Activated T-cell treated with anti-CD3 and anti-CD28 coated beads, Interleukin-2, amount 50 U/mL, for 24 hours (primary cell): ENCODE measurements at places on chromosomes 6 and 20.

- peak; percentile 72 for DNase-seq
Measured at GRCh38 chr6:28606424-28607391, 81.0 kb downstream of the GPX5 start.

GRCh38 chr6:36912030-36912454 lies 26.3 kb downstream of the C6orf89 start:
- DNase-seq, result peak; percentile 48

GRCh38 chr6:47195011-47195650 lies 114.6 kb downstream of the TNFRSF21 start:
- DNase-seq, result no peak

GRCh38 chr6:96467814-96468213 lies 53.8 kb upstream of the UFL1 start:
- DNase-seq, result no peak

DNA sequence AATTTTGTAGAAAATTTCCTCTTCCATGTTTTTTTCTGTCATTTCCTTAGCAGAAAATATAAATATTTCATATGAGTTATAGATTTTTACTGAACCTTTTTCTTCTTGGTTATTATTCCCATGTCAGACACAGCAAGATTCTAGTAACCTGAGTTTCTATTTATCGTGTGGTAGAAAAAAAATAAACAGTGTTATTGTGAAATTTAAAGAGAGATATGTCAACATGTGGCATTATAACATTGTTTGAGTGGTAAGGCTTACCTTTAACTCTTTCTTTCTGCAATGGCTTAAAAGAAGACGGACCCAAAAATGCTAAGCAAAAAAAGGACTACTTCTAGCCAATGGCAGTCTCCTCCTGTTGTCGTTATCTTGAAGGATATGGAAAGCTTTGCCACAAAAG lies 18.9 kb downstream of the ORC3 start:
- DNase-seq, result no peak

DNA sequence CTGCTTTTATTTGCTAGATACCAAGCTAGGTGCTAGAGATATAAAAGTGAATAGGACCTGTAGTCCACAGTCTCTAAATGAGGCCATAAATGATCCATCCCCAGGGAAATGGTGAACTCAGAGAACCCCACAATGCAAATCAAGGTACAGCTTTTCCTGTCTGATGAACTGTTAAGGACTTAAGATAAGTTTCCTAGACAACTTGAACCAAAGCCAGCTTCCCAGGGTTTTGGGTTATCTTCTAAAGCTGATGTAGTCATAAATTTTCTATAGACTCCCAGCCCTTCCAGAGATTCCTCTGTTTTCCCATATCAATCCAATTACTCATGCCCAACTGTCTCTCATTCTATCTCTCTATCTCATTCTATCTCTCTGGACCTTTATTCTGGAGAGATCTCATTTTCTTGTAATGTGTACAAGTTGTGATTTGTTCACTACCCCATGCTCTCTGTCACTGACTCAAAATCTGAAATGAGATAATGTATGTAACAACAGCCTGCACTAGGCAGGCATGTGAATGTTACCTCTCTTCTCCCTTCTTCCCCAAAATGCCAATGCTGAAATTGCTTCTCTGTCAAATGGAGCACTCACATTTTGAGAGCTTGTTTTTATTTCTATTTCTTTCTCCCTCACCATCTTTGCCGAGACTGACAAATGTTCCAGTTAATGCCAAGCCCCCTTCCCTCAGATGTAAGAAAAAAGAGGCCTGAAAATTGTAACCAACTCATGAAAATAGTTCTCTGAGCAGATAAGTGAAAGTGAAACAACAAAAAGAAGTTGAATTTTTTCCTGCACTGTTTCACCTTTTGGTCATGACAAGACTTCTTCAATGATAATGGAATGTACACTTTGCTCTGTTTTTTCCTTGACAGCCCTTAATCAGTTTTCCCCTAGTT lies 279.9 kb downstream of the SLC35F1 start:
- no peak for DNase-seq

GRCh38 chr20:43681468-43681942 lies 14.6 kb downstream of the MYBL2 start:
- DNase-seq, result no peak

GRCh38 chr6:34154668-34155447 lies 9.0 kb upstream of the GRM4 start:
- peak; percentile 85 for DNase-seq

GRCh38 chr20:46890682-46891081 lies 4.0 kb upstream of the EYA2 start:
- no peak for DNase-seq

DNA sequence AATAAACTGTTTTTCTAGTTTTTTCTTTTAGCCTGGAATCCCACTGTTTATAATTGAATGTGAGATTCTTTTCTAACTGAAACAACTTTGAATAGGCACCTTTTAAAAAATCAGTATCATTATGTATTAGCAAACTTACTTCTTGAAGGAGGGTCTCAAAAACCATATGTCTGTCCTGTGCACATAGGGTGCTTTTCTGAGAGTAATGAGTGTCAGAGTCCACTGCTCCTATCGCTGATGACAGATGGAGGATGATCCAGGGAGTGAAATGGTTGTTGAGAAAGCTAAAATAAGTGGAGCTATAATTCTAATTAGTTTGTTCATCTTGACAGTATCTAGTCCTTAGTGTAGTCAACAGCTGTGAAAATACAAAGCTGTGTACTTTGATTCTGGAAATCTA lies 35.8 kb downstream of the MEI4 start:
- no peak for DNase-seq
